Karpas-422 (cell line): ENCODE measurements at places on chromosomes 2 and 18.

DNA sequence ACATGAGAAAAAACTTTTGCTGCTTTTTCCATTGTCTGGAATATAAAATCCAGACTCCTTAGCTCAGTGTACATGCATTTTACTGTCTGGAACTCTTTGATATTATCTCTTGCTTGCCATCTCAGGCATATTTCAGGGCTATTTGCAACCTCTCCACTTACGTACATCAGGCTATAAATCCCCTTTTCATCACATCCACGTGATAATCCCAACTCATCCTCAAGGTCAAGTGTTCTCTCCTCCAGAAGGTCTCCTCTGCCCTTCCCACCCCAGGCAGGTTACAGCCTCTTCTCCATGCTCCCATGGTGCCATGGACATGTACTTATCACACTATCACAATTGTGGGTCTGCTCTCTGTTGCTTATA, 202.5 kb upstream of the RBMS1 start:
- no peak for DNase-seq

GRCh38 chr2:15159751-15160177, 401.4 kb downstream of the NBAS start:
- peak; percentile 83 for DNase-seq

DNA sequence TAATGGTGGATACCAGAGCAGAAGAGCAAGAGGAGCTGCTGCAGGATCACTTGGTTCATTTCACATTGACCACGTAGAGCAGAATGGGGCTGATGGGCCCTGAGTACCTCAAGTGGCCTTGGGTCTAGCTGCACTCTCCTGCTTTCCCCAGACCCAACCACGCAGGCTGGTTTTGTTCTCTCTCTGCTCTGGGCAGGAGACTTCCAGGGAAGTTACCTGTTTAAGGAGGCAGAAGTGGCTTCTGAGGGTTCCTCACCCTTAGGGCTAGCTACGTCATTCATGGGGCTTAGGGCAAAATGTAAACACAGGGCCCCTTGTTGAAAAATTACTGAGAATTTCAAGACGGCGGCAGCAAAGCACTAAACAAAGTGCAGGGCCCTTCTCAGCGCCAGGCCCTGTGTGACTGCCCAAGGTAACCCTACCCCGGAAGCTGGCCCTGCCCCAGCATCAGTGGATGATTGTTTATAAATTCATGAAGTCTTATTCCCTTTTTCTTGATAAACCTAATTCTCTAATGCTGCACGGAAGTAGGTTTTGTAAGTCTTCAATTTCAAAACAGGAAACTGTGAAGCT, 75.9 kb downstream of the TMEM182 start:
- DNase-seq: no peak

GRCh38 chr2:38586931-38587330, 15.8 kb downstream of the HNRNPLL start:
- no peak for DNase-seq

DNA sequence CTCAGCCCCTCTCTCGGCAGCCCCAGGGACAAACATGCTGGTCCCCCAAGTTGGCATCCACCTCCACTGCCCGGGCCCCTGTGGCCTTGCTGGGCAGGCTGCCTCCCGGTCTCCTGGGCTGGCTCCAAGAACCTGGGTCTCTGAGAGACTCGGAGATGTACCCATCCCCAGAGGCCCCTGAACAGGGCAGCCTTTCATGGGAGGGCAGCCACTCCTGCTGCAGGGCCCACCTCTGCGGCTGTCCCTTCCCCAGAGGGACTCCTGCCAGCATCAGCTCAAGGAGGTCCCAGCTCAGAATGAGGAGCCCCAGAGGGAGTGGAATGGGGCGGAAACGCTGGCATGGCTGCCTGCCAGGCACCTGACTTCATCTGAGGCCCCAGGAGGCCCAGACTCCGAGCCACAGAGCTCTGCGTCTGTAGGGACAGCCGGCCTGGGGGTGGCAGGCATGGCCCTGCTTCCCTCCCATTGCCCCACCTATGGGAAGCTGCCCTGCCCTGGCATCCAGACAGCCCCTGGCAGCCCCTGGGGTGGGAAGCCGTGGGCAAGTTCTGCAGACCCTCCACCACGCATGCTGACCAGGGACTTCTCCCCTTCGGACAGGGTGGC, 857 bp upstream of the CROCC2 start:
- DNase-seq: peak; percentile 55

- DNase-seq: no peak
Observed at GRCh38 chr2:191128172-191128910, 22.5 kb downstream of the STAT4 start.

- DNase-seq: no peak
Observed at GRCh38 chr2:133841900-133842299, 273.6 kb upstream of the NCKAP5 start.

GRCh38 chr2:1569879-1570450, 156.7 kb downstream of the TPO start:
- no peak for DNase-seq

DNA sequence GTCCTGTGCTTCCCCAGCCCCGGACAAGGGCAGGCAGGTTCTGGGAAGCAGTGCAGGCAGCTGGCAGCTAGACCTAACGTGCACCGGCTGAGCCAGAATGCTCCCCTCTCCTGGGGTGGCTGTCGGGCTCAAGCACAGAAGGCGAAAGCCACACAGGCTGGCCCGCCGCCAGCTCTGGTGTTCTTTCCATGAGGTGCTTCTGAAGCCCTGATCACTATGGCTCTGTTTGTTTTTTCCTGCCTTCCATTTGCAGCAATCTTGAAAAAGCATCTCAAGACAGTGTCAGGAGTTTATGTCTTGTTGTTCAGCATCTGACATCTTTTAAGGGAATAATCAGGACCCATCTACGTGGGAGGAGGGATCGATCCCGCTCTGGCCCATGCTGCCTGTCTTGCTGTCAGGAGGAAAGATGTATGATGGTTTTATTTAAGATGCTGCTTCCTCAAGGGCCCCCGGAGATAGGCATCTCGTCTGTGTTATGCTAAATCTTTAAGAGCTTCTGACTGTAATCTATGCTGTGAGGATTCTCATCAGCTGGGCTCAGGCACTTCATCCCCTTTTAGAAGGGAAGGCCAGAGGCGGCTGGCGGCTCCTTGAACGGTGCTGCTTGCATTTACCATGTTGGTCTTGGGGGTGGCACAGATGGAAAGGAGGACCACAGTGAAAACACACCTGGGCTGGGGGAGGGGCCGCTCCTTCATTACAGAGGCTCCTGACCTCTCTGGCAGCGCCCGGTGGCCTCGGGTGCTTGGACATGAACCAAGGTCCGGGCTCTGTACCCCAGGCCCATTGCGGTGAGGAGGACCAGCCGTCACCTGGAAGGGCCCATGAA, 118.5 kb upstream of the HDAC4 start:
- no peak for DNase-seq

- no peak for DNase-seq
Observed at GRCh38 chr2:187434342-187434785, 13.7 kb downstream of the CALCRL start.

DNA sequence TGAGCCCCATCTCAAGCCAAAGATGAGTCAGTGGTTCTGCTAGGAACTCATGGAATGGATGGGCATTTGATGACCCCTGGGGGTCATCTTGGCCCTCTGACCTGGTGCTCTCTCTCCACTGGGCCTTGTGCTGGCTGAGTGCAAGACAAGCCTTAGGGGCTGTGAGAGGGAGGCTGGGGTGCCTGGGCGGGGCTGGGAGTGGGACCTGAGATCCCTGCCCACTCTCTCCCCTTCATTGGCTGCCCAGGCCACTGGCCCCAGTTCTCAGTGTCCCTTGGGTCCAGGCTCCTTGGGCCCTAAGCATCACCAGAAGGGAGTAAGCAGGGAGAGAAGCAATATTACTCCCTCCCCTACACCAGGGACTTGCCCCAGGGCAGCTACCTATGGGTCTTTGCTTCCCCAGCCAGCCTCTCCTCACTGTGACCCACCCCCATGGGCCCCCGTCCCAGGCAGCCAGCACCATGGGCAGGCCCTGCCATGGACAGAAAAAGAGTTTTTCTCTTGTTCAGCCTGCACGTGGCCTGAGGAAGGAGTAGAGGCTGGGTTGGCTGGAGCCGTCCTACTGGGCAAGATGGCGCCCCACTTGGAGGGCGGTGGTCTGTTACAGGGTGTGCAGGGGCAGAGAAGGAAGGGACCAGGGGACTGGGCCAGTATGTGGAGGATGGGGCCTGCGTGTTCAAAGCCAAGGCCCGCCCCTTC, 33.6 kb downstream of the ATOH8 start:
- no peak for DNase-seq

- DNase-seq: no peak
Observed at GRCh38 chr2:111671426-111672150, 212.4 kb downstream of the ANAPC1 start.

DNA sequence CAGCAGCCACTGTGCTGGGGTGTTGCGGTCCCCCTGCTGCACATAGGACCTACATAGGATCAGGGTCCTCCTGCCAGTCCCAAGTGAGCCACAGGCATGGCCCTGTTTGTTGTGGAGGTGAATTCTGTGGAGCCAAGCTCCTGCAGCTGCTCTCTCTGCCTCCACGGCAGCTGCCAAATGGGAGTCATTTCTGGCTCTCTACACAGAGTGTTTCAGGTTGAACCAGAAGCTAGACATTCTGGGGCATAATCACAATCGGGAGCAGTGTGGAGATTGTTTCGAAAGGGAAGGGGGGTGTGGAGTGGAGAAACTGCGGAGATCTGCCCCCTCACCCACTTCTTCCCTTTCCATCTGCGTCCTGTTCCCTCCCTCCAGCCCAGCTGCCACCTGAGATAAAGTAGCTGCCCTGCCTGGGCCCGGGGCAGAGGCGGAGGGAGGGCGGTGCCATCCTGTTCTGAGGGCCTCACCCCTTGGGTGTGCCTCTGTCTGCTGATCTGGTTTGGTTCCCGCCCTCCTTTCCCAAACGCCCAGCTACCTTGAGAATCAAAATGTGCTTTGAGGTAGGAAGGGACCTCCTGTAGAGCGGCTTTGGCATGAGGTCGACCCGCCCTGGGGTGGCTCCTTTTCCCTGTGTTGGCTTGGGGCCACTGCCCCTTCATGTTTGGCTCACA, 139.4 kb downstream of the WDSUB1 start:
- DNase-seq: no peak

GRCh38 chr2:1625281-1626001, 118.9 kb downstream of the PXDN start:
- no peak for DNase-seq

DNA sequence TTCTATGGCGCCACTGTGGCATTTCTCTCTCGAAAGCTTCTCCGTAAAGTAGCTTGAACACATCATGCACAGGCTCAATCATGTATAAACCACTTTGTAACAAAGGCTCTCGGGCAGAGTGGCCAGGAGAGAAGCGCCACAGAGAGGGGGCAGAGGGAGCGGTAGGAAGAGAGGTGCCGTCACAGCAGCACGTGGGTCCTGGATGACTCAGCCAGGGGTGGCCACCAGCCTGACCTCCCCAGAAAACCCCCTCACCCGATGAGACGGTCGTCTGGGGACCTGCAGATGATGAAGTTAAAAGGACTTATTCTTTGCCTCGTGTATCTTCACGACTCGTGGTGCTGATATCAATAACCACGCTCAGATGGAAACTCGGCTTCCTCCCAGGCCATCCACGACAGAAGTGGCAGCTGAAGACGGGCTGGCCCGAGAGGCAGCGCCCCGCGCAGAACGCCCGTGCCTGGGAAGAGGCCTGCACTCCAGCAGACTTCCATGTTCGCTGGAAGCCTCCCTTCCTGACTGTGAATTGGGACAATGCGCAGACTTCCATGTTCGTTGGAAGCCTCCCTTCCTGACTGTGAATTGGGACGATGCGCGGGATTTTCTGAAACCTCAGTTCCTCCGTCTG, 46.4 kb upstream of the MTCL1 start:
- no peak for DNase-seq

GRCh38 chr2:212385241-212385640, 153.4 kb downstream of the ERBB4 start:
- no peak for DNase-seq
